AG20443 (cell line): ENCODE measurements at places on chromosomes 3 and 15.

GRCh38 chr3:37935756-37936666 lies 54.6 kb upstream of the VILL start:
- DNase-seq, result peak; percentile 89

DNA sequence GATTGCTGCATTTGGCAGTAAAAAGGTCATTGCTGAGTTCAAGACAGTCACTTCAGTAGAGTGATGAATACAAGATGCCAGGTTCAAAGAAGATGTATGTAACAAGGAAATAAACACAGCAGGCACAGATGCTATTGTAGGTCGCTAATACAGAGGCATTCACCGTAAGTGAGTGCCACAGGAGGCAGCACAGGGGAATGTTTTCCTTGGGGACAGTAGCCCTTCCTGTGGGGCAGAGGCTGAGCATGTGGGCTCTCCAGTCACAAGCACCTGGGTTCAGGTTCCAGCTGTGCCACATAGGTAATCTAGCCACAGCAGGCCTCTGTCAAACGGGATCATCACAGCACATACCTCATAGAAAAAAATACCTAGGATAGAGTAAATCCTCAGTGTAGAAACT lies 86.3 kb downstream of the RSL24D1 start:
- DNase-seq, result no peak

- DNase-seq, result no peak
These were observed 307.4 kb downstream of the NTRK3 start for GRCh38 chr15:87949151-87949574.

GRCh38 chr15:27645672-27646071 lies 453.4 kb downstream of the OCA2 start:
- DNase-seq, result no peak

GRCh38 chr3:196274585-196274984 lies 12.9 kb downstream of the PCYT1A start:
- DNase-seq, result peak; percentile 41

GRCh38 chr3:58068122-58068809 lies 60.0 kb downstream of the FLNB start:
- no peak for DNase-seq

GRCh38 chr3:150479370-150479769 lies 66.9 kb downstream of the SERP1 start:
- no peak for DNase-seq

DNA sequence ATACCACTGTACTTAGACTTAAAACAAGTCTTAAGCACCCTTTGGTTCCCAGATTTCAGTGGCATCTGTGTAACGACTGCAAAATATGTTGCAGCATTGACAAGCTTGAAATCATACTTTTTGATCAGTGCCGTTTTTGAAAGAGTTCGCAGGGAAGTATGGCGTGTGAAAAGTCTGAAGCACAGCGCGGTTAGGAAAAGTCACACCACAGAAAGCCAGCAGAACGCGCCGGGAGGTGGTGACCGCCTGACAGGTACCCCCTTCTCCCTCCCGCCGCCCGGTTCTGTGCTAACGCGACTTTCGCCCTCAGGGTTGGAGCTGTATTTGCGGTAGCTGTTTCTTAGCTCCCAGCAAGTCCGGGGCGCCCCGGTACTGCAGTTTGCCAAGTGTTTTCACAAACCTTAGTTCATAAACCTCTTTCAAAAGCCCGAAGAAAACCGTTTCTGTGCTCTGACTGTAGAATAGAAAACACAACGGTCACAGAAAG lies 481 bp upstream of the CRYBG3 start:
- peak; percentile 52 for DNase-seq

- DNase-seq, result no peak
These were observed 6.4 kb downstream of the ROBO1 start for GRCh38 chr3:79761441-79761840.

- no peak for DNase-seq
These were observed 214.2 kb downstream of the GRM7 start for GRCh38 chr3:7075117-7075516.

GRCh38 chr3:152556731-152557254 lies 278.1 kb upstream of the P2RY1 start:
- peak; percentile 34 for DNase-seq

- no peak for DNase-seq
These were observed 114.8 kb downstream of the WDR76 start for GRCh38 chr15:43941555-43941954.

DNA sequence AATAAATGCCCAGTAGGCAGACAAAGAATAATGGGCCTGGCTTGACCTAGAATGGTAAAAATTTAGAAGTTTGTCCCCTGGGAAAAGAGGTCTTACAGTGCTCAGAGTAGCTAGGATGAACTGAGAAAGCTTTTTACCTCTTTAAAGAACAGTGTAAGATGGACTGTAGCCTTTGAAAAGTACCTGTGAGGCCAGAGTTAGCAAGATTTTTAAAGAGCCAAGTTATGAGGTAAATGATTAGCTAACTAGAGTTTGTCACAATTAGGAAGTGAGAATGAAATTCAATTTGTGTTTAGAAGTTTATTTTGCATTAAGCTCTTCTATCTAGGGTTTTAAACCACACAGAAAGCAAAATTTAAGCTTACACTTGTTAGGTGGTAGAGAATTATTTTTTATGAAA lies 480.9 kb downstream of the ZIC1 start:
- DNase-seq, result no peak

DNA sequence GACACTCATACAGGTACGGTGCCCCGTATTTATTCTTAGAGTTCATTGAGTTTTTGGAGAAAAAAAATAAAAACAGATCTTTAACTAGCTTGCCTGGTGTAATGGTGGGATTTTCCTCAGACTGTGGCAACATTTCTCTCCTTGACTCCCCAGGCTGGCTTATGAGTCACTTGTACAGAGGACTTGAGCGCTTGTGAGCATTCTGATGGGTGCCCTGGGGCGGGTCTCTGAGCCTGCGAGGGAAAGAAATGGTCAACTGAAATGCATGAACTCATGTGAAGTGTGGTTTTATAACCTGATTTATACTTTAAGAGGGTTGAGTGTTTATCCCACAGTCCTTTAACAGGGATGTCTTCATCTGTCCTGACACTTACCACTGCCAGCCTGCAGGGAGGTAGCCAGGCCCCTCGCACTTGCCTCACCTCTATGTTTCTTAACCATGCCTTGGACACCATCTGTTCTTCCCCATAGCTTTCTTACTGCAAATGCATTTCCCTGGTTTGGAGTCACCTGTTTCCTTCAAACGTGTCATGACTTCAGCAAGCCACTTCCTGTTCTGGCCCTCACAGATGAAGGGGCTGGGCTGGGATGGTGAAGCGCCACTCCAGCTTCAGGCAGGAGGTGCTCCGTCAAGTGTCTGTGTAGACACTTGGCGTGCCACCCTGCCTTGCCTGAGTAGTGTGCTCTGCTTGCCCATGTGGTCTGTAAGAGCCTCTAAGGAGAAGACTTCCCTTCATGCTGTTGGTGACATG lies 118.7 kb downstream of the PDE8A start:
- DNase-seq, result no peak

- no peak for DNase-seq
These were observed 40.6 kb upstream of the ETV5 start for GRCh38 chr3:186149319-186149960.

- DNase-seq, result no peak
These were observed 8.2 kb upstream of the TM6SF1 start for GRCh38 chr15:83099290-83099689.

DNA sequence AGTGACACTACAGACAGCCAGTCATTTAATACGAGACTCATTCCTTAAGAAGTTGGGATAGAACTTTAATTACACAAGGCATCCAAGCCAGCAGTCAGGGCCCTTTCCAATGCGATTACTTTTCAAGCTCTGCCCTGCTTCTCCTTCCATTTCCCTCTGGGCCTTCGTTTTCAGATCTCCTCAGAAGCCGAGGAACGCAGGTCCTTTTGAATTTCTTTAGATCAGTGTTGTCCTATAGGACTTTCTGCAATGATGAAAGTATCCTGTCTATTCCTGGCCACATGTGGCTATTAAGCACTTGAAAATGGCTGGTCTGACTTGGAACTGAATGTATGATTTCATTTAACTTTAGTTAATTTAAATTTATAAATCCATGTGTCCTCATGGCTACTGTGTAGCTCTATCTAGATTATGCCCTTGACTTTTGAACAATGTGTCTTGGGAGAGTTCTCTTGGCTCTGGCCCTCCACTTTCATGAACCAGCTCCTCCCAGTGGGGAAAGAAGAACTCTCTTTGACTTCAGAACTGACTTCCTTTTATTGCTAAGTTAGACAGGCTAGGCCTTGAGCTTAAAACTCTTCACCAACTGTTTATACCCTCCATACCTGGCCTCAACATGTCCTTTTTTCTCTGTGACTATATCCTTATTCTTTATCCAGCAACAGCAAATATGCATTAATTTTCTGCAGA lies 22.6 kb downstream of the TGFBR2 start:
- DNase-seq, result no peak

GRCh38 chr3:100053951-100054620 lies 60.2 kb downstream of the FILIP1L start:
- DNase-seq, result no peak

DNA sequence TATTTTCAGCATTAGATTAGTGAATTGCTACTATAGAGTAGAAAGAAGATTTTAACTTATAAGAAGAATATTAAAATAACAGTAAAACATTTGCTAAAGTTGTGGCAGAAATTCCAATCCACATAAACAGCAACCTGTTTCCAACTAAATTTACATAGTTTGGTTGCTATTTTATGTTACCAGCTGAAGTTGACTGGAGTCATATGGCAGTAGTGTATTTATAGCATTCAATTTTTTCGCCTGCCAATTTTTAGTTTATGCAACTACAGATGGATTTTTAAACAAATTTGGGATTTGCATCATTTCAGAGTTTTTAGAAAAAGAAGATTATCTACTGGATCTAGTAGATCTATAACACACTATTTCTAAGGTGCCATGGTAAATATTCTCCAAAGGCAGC lies 332.5 kb upstream of the BCHE start:
- no peak for DNase-seq

DNA sequence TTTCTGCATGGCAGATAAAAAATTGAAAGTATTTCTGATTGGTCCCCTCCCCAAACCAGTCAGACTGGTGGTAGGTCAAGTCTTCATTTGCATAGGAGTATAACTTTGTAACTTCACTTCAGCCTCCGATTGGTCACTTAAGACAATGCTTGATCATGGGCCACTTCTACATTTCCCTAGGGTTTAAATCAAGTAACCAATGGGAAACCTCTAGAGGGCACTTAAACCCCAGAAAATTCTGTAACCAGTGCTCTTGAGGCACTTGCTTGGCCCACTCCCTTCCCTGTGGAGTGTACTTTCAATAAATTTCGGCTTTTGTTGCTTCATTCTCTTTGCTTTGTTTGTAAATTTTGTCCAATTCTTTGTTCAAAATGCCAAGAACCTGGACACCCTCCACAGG lies 225.5 kb downstream of the ARPP21 start:
- DNase-seq, result no peak

GRCh38 chr3:86738684-86739083 lies 252.3 kb downstream of the VGLL3 start:
- no peak for DNase-seq

GRCh38 chr15:95262866-95263564 lies 1031.7 kb downstream of the MCTP2 start:
- peak; percentile 27 for DNase-seq

GRCh38 chr15:79028411-79028964 lies 62.1 kb downstream of the RASGRF1 start:
- peak; percentile 68 for DNase-seq

- no peak for DNase-seq
These were observed 887 bp downstream of the OXTR start for GRCh38 chr3:8768364-8769087.

DNA sequence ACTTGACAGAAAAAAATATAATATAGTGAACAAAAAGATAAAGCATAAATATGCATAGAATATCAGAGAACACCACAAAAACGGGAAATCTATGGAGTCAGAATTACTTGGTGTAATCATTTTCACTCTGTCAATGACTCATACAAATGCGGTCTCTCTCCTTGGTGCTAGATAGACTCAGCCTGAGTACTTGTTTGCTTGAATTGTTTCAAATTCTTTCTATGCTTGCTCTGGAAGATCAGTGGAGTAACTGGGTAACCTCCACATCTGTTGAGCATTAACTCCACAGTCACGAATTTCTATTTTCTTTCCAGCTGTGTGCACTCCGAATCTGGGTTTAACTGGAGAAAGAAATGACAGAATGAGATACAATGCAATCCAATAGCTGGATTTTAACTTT lies 760.4 kb downstream of the ZPLD1 start:
- DNase-seq, result peak; percentile 13

DNA sequence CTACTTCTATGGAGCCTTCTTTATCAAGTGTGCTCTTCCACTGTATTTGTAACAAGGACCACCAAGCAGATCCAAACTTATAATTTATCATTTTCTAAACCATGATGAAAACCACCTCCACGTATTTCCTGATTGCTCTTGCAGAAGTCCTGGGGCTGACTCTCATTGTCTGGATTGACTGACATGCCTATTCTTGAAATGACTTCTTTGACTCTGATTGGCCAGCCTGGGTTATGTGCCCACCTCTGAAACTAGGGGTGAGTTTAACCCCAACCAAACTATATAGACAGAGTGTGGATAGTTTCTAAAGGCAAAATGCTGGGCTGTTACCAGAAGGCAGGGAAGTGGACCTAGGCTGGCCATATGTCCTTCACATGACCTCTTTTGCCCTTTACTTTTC lies 12.7 kb downstream of the TMPRSS7 start:
- DNase-seq, result no peak

DNA sequence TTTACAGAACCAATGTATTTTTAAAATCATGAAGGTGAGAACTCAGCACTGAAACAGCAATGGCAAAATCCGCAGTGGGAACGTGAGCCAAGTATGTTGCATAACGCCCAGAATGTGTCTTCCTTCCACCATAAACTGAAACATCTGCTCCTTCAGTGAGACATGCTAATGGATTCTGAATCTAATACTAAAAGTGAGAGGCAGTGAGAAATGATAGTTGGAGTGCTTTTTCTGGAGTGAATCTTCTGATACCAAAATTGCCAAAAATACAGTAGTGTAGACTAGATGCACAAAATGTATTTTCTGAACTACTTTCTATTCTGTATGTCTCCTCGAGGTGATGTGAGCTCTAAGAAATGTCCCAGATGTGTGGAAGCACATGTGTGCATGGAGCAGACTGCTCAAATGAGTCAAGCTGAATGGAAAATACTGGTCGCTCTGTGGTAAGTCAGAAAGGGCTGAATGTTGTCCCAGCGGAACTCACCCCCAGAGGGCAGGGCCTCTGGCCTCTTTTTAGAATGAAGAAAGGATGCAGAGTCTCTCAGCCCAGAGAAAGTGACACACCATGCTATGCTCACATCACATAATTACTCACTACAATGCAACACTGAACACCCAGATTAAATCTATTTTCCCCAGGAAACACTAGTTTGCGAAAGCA lies 73.0 kb downstream of the ATP10A start:
- peak; percentile 88 for DNase-seq

- no peak for DNase-seq
These were observed 11.7 kb downstream of the PSMA4 start for GRCh38 chr15:78551902-78552301.
